ENCODE measurements at places on chromosomes 1 and 21.

DNA sequence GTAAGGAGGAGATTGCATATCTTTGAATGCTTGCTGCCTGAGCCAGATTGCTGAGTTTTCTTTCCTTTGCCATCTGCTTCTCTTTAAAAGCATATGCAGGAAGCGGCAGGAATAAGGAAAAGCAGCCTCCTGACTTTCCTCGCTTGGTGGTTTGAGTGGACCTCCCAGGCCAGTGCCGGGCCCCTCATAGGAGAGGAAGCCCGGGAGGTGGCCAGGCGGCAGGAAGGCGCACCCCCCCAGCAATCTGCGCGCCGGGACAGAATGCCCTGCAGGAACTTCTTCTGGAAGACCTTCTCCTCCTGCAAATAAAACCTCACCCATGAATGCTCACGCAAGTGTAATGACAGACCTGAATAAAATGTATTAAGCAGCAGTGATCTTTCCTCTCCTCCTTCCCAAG, 1.5 kb downstream of the CORT start:
- DNase-seq: no peak

DNA sequence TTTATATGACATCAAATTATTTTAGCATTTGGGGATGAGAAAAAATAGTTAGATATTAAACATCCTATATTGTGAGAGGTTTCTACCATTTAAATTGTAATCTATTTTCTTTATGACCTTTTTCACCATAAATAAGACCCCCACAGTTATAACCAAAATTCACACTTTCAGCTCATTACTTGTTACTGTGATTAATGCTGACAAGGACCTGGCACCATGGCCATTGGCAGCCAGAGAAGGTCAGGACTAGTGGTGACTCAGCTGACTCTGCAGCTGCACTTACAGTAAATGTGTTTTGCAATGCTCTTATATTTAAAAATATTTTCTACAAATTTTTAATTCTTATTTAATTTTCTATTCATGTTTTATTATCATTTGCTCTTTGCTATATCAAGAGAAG, 133.3 kb upstream of the C1orf105 start:
- no peak for DNase-seq

DNA sequence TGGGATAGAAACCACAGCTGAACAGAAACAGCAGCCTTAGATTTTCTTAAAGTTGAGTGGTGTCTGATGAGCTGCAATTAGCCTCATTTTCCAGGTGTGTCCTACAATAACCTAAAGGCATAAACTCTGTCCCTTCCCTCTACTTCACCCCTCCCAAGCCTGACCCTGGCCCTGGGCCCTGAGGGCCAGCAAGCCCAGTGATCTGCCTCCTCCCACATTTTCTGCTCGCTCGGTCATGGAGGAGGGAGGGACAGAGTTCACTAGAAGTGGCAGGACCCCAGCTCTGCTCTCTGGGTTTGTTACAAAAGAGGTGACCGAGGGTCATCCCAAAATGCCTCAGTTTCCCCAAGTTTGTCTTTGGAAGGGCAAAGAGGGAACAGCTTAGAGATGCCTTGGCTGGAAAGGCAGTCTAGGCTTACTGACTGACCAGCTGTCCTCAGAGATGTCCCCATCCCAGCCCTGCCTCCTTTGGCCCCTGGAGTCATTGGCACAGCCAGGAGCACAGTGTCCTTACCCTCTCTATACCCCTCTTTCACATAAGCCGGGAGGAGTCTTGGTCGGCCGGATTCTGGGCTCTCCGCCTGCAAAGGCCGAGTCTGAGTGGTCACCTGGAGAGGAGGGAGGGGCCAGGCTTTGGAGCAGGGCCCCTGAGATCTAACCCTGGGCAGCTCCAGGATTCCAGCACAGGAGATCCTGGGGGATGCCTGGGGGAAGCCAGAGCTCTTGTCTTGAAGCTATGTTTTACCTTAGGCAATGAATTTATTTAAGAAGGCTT, 172.7 kb downstream of the PTPRU start:
- DNase-seq: no peak

GRCh38 chr1:94787691-94788090, 32.5 kb upstream of the SLC44A3 start:
- no peak for DNase-seq

DNA sequence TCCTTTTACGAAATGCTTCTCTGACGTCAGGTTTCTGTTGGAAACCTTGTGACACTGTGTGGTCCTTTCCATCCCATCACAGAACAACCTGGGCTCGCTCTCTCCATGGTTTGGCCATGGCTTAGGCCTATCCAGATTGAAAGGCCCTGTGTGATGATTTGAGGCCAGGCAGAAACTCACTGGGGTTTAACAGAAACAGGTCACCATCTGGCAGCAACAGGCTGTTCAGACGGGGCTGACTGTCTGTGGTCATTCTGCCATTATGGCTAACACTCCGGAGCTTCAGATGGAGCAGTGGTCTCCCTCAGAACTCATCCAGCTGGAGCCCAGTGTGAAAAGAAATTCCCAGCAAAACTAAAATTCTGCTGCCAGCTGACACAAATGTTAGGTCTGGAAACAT, 9.3 kb downstream of the PLEKHM2 start:
- no peak for DNase-seq

DNA sequence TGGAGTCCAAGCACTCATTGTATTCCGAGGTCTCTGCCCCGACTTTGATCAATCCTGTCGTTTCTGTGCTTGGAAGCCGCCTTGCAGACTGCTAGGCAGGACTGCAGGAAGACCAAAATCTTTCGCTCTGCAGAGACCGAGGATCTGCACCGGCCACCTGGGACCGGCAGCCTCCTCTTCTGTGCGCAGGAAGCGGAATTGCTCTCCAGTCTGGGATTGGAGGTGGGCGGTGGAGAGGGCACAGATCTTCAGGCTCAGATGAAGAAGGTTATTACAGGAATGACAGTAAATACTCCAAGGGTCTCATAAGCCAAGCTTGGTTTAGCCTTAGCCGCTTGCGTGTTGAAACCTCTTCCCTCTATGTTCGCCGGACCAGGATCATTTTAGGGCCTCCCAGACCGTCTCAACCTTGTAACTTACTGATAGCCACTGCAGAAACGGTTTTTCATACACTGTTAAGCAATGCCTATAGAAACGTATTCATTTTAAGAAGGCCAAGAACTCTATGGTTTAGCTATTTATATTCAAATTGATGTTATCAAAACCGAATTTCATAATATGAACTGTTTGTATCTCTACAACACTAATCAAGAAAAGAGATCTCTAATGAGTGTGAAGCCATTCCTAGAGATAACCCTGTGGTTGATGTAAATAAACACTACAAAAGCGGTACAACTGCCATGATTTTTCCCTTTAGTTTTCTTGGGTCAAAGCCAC, 1.1 kb downstream of the MIA3 start:
- no peak for DNase-seq

DNA sequence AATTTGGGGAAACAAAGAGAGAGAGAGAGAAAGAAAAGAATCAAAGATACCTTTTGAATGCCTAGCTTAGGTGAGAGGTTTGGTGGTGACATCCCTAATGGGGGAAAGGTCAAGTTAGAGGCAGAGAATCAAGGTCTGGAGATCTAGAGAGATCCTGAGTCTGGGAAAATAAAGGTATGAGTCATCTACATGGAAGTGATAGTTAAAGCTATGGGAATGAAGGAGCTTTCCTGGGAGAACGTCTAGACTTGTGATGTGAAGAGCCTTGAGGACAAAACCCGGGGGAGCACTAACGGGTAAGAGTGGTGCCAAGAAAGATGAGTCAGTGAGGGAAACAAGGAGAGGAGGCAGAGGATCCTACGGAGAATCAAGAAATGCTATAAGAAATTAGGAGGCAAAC, 110.8 kb upstream of the RUNX1 start:
- no peak for DNase-seq

DNA sequence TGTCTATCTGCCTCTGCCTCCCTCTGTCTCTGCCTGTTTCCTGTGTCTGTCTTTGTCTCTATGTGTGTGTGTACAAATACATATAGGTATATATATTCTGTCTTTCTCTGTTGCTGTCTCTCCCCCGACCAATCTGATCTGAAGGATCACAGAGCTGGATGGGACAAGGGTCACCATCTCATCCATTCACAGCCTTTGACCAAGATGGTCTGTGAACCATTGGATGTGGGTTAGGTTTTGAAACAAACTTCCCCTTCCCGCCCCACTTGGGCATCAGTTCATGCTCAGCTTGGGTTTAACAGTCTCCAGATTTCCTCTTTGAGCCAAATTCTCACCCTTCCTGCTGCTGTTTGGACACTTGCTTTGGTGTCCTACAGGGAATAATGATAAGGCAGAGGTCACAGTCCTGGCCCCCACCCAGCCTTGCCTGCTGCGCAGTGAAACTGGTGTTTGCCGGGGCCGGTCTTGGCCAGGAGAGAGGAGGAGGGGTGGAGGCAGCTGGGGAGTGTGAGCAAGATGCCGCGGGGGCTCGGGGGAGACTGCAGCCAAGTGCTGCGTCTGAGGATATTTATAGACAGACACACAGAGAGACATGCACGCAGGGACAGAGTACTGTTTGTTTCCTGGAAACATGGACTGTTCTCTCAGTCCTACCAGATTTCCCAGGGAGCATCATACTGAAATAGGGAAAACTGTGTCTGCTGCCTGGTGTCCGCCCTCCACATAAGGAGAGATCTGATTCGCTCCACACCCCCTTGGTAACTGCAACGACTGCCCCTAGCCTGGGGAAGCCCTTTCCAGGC, 27.0 kb upstream of the BTG2 start:
- no peak for DNase-seq

DNA sequence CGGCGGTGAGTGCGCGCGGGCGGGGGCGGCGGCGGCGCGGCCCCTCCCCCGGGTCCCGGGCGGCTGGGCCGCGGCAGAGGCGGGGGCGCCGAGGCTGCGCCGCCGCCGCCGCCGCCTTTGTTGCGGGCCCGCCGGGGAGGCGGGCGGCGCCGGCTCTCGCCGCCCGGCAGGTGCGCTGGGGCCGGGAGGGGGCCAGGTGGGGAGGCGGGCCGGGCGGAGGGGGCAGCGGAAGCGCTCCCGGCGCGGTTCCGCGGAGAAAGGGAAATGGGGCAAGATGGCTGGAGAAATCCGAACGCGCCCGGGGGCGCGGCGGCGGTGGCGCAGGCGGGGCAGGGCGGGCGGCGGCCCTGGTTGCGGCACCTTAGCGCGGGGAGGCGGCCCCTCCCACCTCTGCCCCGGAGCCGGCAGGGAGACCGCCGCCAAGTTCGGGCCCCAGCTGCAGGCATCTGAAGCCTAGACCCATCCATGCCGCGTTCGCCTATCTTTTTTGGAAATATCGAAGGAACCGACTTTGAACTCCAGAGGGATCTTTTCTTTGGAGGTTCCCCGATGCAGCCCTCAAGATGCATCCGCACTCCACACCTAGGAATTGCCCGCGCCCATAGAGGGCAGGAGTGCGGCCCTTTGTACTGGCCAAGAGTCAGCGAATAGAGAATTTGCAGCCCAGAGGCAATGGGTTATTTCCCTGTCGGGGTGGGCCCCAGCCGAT, 479 bp downstream of the POGK start:
- DNase-seq: no peak

- no peak for DNase-seq
These were observed 716.4 kb downstream of the AMY1C start for GRCh38 chr1:104466068-104466467.

GRCh38 chr1:10537082-10537766, 62.5 kb downstream of the PEX14 start:
- no peak for DNase-seq

DNA sequence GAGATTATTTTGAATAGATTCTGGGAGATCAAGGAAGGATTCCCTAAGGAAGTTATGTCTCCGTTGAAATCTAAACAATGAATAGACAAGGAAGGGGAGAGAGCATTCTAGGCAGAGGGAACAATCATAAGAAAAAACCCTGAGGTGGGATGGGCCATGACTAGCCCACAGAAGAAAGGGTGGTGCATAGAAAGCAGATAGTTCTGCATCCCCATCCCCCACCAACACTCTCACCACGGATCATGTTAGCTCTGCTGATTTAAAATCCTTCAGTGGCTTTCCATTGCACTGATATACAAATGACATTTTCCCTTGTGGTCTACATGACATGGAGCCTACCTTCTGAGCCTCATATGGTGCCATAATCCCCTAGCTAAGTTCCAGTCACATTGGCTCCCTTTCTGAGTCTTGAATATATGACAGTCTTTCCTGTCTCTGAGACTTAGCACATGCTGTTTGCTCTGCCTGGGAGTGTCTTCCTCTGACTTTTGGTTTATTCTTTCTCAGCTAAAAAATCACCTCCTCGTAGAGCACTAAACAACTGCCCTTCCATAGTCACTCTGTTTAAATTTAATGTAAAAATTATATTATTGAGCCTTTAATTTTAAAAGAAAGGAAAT, 15.2 kb downstream of the SCMH1 start:
- DNase-seq: no peak

- no peak for DNase-seq
These were observed 425.9 kb downstream of the SMYD3 start for GRCh38 chr1:246081138-246081702.

DNA sequence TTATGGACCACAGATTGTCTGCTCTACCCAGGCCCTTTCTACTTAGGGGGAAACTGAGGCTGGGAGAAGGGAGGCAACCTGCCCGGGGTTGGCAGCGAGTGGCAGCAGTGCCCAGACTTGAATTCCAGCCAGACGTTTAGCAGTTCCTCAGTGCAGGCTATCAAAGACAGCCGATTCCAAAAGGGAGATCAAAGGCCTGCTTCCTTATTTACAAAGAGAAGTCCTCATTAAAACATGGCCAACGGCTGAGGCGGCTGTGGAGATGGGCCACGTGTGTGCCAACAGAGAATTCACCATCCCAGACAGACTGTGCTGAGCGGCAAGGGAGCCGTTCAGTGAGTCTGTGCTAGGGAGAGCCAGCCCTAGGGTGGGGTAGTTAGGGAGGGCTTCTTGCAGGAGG, 27.7 kb downstream of the C1QB start:
- no peak for DNase-seq

DNA sequence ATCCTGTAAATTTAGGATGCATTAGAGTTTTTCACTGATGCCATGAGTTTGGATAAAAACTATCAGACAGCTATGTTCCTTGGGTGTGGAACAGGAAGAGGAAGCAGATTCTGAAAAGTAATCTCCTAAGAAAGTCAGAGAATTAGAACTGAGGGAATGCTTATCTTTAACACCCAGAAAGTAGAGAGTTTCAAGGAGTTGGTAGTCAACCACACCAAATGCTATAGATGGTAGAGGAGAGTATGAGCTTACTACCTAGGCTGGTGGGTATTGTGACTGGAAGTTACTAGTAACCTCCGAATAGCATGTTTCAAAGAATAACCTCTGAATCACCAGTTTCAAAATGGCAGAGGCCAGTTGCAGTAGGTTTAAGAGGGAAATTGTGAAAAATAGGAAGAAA, 288.0 kb downstream of the HMCN1 start:
- no peak for DNase-seq

- DNase-seq: no peak
These were observed 30.4 kb downstream of the PRRX1 start for GRCh38 chr1:170694172-170694926.
